ENCODE measurements at places on chromosomes 7 and 10.

- peaks cover 1% of the 10 kb centered on the region for H3K27me3 ChIP-seq
- H3K4me1 ChIP-seq: no peaks in the 10 kb centered on the region
- H3K27ac ChIP-seq: no peak overlapping the region
- no peak overlapping the region for H3K4me3 ChIP-seq
Measured at GRCh38 chr10:122567056-122567660, 6.6 kb downstream of the DMBT1 start.

GRCh38 chr7:157996359-157997079 is 591.1 kb downstream of the PTPRN2 start:
- H3K4me1 ChIP-seq: no peaks in the 10 kb centered on the region
- H3K4me3 ChIP-seq: no peak overlapping the region

GRCh38 chr10:97456034-97456685 is 10.2 kb downstream of the ZDHHC16 start:
- no peak overlapping the region for H3K27ac ChIP-seq
- H3K27me3 ChIP-seq: no peaks in the 10 kb centered on the region
- no peak for DNase-seq
- peaks cover 88% of the 10 kb centered on the region for H3K36me3 ChIP-seq
- no peak overlapping the region for H3K4me3 ChIP-seq

DNA sequence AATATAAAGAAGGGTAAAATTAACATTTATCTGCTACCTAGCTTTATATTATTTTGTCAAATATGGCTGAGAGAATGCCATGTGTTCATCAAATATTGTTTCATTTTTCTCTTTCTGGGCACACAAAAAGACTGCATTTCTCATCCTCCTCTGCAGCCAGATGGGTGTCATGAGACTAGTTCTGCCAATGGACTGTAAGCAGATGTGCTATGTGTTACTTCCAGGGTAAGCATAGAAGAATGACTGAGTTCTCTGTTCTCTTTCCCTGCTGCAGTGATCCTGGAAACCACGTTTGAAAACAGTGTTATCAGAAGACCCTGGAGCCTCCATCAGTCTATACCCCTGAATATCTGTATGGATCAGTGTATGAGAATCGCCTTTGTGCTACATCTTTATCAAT is 24.1 kb upstream of the SLK start:
- DNase-seq: no peak
- H3K4me1 ChIP-seq: no peaks in the 10 kb centered on the region
- H3K27ac ChIP-seq: no peak overlapping the region
- no peaks in the 10 kb centered on the region for H3K27me3 ChIP-seq

- H3K27me3 ChIP-seq: no peaks in the 10 kb centered on the region
- no peak for DNase-seq
- no peak overlapping the region for H3K4me3 ChIP-seq
- no peak overlapping the region for H3K27ac ChIP-seq
Measured at GRCh38 chr10:18362892-18363291, 222.7 kb downstream of the CACNB2 start.

DNA sequence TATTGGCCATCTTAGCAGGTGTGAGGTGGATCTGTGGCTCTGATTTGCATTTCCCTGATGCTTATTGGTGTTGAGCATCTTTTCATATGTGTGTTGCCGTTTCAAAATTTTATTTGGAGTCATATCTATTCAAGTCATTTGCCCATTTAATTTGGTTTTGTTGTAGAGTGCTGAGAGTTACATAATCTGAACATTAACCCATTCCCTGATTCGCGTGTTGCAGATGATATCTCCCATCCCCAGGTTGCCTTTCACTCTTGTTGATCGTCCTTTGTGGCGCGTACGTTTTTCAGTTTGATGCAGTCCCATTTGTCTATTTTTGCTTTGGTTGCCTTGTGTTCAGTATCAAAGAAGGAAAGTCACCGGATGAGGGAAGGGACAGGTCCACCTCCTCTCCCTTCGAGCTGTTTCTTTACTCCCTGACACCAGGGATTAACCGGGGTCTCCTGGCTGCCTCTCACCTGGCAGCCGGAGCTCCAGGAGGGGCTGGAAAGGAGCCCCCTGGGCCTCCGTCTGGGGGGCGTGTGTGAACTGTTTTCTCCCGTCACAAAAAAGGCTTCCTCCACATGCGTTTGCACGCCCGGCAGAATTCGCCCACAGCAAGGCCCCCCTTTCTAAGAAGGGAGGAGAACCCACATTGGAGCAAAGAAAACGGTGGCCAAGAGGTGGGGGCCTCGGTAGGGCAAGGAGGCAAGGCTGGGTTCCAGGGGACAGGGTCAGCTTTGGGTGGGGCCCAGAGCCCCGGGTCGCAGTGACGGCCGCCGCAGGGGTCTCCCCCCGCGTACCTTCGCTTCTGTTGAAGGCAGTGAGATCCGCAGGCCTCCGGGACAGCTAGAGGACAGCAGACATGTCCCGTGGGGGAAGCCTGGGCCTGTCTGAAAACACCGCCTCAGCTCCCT is 8.3 kb downstream of the MNX1 start:
- no peak for DNase-seq
- H3K36me3 ChIP-seq: no peaks in the 10 kb centered on the region
- H3K27ac ChIP-seq: no peak overlapping the region
- H3K4me1 ChIP-seq: peaks cover 33% of the 10 kb centered on the region

DNA sequence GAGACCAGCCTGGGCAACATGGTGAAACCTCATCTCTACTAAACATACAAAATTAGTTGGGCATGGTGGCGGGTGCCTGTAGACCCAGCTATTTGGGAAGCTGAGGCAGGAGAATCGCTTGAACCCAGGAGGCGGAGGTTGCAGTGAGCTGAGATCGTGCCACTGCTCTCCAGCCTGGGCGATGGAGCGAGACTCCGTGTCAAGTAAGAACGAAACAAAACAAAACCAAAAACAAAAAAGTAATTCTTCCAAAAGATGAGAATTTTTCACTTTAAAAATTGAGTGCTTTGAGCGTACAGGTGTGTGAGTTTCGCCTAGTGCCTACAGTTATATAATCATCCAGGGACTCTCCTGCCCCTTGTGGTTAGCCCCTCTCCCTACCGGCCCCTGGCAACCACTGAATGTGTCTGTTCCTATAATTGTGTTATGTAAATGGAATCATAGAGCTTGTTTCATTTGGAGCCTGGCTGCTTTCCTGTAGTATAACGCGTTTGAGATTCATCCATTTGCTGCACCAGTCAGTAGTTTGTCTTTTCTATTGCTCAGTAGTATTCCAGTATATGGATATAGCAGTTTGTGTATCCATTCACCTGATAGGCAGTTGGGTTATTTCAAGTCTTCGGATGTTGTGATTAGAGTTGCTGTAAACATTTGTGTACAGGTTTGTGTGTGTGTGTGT is 80.0 kb downstream of the RBM33 start:
- no peak overlapping the region for H3K27ac ChIP-seq
- DNase-seq: no peak
- no peaks in the 10 kb centered on the region for H3K27me3 ChIP-seq
- peaks cover 29% of the 10 kb centered on the region for H3K36me3 ChIP-seq
- peaks cover 18% of the 10 kb centered on the region for H3K4me1 ChIP-seq
- H3K4me3 ChIP-seq: no peak overlapping the region

DNA sequence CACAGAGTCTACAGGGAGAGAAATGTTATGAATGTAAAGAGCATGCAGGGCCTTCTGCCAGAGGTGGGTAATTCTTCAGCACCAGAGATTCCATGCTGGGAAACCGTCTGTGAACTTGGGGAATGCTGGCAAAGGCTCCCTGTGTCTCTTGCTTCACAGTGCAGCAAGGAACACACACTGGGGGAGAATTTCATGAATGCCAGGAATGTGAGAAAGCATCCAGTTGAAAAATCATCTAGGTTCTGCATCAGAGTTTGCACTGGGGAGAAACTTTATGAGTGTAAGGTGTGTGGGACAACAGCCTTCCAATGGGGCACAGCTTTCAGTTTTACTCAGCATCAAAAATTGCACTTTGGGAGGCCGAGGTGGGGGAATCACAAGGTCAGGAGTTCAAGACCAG is 224.3 kb upstream of the IGFBP3 start:
- no peaks in the 10 kb centered on the region for H3K27me3 ChIP-seq
- no peaks in the 10 kb centered on the region for H3K36me3 ChIP-seq
- DNase-seq: no peak
- H3K4me1 ChIP-seq: no peaks in the 10 kb centered on the region

DNA sequence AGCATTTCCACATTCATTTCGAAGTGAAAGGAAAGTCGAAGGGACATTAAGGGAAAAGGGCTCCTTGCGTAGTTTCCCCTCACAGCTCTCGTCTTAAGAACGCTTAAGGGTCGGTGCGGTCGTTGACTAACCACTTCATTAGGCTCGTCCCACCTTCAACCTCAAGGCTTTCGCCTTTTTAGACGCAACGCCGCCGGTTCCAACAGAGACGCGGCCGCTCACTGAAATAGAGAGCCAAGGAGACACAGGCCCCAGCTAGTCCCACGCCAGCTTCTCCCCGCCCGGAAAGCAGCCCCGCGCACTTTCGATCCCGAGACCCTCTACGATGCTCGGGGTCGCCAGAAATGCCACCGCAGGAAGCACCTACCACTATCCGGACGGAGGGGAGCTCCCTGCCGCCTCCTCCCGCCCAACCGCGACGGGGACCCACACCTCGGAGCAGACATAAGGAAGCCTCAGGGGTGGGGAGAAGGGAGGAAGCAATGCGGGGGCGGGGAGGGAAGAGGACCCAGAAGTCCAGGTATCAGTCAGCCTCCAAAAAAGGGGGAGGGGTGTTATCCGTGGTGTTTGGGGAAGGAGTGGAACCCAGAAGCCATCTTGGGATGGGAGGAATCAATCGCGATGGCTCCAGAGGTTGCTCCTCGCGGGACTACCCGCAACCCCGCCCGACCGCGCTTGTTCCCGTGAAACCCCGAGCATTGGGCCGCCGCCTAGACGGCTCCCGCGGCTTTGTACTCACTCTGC is 559 bp downstream of the TRA2A start:
- H3K27me3 ChIP-seq: no peaks in the 10 kb centered on the region
- H3K27ac ChIP-seq: peak overlapping the region; percentile 98
- no peaks in the 10 kb centered on the region for H3K36me3 ChIP-seq

DNA sequence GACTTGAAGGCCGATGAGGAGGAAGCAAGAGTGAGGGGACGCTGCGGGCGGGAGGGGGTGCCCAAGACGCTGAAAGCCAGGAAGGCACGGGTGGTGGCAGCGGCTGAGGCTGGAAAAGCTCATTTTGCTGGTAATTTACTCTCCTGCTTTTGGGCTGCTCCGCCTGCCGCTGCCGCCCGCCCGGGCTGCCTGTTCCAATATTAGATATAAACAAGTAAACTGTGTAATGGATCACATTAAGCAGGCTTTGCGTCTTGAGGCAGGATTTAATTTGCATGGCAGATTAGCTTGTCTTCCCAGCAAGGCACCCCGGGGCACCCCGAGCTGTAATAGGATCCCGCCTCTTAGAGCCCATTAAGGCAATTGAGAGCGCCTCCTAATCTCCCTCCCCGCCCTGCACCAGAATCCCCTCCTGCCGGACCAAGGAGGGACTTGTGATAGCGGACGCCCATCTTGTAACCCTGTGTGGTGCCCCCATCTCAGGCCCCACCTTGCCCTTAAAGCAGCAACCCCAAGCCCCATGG is 46.1 kb upstream of the SLF2 start:
- no peaks in the 10 kb centered on the region for H3K4me1 ChIP-seq
- H3K27me3 ChIP-seq: no peaks in the 10 kb centered on the region
- no peaks in the 10 kb centered on the region for H3K36me3 ChIP-seq
- DNase-seq: no peak

DNA sequence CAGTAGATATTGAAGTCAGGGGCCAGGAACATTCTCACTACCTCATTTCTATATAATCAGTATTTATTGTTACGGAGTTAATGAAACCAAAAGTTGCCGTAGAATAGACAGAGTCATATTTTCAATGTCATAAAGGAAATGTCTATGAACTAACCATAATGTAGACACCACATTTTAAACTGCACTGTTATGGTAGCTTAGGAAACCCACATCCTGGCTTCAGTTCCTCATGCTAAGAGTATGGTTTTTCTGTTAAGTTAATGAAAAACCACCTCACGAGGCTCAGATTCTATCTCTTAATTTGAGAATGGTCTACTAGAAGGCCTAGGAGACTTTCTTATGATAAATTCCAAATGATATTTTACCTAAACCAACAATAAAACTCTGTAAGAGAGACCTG is 166.5 kb downstream of the TMEM26 start:
- no peak for DNase-seq
- no peaks in the 10 kb centered on the region for H3K36me3 ChIP-seq
- H3K27ac ChIP-seq: no peak overlapping the region

DNA sequence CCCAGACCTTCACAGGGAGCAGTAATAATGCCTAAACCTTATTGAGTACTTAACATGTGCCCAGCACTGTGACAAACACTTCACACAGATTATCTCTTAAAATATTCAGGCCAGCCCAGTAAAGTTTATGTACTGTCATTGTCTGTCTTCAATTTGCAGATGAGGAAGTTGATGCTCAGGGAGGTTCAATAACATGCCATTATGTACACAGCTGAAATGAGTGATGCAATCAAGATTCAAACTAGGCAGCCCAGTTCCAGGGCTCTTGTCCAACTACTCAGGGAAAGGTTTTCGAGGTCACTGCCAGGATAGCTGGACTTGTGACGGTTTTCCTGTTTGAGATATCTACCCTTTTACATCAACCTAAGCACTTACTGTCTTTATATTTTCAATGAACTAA is 56.1 kb downstream of the AUTS2 start:
- peak overlapping the region; percentile 36 for H3K27ac ChIP-seq
- H3K4me1 ChIP-seq: peaks cover 21% of the 10 kb centered on the region
- H3K27me3 ChIP-seq: no peaks in the 10 kb centered on the region
- no peaks in the 10 kb centered on the region for H3K36me3 ChIP-seq

DNA sequence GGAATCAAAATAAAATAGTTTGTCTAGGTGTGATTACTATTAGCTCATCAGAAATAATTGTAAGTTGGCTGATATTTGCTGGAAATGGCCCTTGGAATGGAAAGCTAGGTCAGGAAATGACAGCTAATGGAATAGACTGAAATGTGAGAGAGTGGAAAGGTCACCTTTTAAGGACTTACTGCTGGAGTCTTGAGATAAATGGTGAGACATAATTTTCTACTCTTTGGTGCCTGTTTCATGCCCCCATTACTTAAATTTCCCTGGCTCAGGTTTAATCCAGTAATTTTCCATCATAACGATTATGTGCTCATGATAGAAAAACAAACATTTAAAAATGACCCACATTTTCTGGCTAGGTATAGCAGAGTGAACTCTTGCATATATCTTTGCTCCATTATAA is 123.6 kb downstream of the ADAM22 start:
- no peak overlapping the region for H3K27ac ChIP-seq
- DNase-seq: no peak
- H3K4me3 ChIP-seq: no peak overlapping the region
- no peaks in the 10 kb centered on the region for H3K27me3 ChIP-seq
- no peaks in the 10 kb centered on the region for H3K36me3 ChIP-seq

DNA sequence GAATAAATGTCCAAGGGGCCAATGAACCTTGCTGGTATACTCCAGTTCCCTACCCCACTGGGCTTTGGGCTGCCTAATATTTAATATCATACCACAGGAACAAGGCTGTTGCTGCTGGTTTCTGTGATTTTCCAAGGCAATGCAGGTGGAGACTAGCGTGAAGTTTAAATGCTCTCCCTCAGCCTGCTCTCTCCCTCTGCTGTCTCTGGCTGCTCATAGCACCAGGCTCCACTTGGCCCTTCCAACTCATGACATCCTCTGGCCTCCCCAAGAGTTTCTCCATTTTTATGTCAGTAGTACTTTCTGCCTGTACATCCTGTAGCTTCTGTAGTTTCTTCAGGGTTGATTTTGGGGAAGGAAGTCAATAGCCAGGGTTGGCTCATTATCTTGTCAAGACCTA is 103.5 kb downstream of the LHFPL3 start:
- no peaks in the 10 kb centered on the region for H3K4me1 ChIP-seq
- H3K27ac ChIP-seq: no peak overlapping the region
- H3K36me3 ChIP-seq: no peaks in the 10 kb centered on the region
- DNase-seq: no peak
- H3K4me3 ChIP-seq: no peak overlapping the region

- H3K36me3 ChIP-seq: no peaks in the 10 kb centered on the region
- peak overlapping the region; percentile 50 for H3K27ac ChIP-seq
- DNase-seq: no peak
- H3K4me1 ChIP-seq: peaks cover 3% of the 10 kb centered on the region
- H3K4me3 ChIP-seq: peak overlapping the region; percentile 43
Measured at GRCh38 chr10:58741673-58742072, 229.0 kb downstream of the BICC1 start.
